Stimulated activated CD4-positive, alpha-beta T cell treated with anti-CD3 and anti-CD28 coated beads, TNF-alpha, amount 100 ng/mL, for 24 hours (primary cell): ENCODE measurements at places on chromosomes 2 and 18.

GRCh38 chr2:185978634-185979407 lies 240.2 kb downstream of the FSIP2 start:
- no peak for DNase-seq

- DNase-seq, result no peak
These were observed 13.0 kb downstream of the RND3 start for GRCh38 chr2:150474326-150475074.

DNA sequence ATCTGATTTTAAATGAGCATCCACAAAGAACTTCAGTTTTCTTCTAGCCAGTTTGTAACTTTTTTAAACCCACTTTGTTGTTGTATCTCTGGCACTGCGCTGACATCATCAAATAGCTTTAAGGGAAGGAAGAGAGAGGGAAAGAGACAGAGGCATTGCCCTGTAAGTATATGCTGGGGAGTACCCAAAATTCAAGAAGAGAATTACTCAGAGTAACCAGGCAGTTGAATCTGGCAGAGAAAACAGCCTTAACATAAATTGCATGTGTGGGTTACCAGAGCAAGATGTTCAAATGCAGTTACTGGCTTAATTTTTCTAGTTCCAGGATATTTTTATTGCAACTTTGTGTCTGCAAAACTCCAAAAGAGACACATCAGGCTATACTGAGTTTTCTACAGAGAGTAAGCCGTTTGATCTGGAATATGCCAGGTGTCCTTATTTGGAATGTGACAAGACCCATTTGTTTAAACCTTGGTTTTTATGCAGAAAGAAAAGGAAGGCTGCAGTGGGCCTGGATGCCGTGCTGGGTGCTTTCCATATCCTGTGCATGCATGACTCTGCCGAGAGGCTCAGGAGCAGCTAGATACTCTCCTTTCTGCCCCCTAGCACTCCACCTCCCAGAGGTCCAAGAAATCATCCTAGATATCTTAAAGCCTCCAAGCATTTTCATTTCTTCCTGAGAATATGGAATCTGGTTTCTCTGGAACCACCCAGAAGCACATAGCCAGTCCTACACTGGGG lies 93.7 kb downstream of the MAPRE2 start:
- no peak for DNase-seq

DNA sequence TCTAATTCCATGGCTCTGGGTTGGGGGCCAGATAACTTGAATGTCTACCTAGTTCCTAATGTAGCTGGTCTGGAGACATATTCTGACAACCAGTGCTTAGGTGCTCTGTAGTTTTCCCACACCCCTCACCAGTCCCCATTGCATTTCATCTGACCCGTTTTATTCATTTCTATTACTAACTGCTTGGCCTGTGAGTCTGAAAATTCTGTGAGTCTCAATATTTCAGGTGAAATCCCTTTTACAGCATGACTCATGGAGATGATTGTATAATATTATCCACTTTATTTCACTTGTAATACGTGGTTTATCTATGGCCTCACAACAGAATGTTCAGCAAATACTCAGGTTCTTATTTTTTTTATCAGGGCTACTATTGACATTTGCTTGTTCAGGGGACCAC lies 103.7 kb upstream of the UGP2 start:
- no peak for DNase-seq

DNA sequence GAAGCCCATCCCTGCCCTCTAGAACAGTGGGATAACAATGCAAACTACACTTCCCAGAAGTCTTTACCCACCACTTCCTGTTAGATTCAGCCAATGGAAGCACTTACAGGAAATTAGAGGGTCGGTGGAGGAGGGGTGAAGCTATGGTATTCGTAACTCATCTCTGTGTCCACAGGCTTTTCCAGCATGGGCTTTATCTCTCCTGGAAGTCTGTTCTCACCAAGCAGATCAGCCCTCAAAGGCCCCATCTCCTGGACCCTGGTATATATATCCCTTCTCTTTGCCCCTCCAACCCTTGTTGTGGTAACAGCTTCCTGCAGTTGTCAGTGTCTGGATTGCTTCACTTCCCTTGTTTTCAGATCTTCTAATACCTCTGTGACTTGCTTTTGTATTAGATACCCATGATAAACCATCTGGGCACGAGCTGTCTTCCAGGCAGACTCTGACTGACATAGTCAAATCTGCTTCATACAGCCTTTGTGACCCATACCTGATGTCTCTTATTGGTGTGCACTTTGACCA lies 475.0 kb upstream of the POU3F3 start:
- DNase-seq, result no peak

GRCh38 chr2:204447722-204448121 lies 97.6 kb upstream of the PARD3B start:
- no peak for DNase-seq

DNA sequence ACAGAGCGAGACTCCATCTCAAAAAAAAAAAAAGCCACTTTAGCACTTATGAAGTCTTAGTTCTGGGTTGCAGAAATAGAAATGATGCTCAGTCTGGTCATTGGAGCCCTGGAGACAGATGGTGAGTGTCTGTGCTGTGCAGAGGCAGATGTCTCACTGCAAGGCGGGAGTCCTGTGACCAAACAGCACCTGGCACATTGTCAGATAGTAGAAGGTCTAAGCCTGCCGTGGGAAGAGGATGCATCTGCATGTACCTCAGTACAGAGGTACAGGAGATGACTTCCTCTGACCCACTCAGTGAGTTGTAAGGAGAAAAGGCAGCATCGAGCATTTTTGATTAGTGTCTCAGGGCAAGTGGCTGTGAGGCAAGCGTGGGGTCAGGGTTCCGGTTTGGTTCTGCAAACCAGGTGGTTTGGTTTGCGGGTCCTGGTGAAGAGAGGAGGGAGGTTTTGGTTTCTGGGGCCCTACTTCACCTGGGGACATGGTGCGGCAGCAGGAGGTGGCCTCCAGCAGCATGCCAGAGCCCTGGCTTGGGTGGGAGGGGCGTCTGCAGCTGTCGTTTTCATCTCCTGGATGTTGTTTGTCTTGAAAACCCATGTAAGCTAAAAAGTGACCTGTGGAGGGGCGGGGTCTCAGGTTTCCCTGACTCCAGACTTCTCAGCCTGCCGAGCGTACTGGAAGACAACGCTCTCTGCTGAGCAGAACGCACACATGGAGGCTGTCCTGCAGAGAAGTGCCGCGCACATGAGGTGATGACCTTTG lies 3.8 kb downstream of the RBFA start:
- no peak for DNase-seq

DNA sequence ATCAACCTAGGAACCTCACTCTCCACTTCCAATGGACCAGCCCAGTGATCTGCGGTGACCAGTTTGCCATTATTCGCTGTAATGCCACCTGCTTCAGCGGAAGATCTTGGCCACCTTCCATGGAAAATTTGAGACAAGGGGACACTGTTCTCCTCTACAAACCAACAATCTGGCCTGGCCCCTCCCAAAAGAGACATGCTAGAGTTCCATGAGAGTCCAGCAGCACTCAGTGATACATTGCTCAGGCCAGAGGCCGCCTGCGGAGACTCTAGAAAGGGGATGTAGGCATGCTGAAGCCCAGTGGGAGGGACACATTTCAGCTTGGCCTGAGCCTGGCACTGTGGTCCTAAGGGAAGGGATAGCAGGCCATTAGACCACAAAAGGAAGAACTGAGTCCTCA lies 58.3 kb downstream of the COL6A3 start:
- no peak for DNase-seq

DNA sequence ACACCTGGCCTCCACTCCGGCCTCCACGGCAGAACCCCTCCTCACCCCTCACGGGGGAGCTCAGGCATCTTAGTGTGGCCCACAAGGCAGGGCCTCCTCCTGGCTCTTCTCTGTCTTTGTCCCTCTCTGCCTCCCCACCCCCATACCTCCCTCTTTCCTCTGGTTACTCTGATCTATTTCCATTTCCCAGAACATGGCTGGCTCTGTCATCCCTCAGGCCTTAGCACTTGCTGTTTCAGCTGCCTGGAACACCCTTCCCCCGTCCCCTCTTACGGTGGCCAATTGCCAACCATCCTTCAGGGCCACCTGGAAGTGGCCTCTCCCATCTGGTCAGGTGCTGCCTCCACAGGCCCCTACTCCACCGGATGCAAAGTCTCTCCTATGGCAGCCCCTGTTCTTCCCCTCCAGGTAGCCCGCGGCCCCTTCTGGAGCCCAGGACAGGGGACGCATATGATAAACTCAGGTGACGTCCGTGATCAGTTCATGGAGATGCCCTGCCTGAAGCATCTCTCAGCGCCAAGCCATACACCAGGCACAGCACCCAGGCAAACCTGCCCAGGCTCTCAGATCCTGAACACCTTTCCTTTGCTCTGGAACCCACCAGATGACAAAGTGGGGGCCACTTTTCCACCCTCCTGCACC lies 3.6 kb upstream of the ECEL1 start:
- no peak for DNase-seq

- no peak for DNase-seq
These were observed 112.2 kb downstream of the CEP192 start for GRCh38 chr18:13103366-13103765.
